ENCODE measurements at places on chromosomes 6 and 20.
A peak's percentile ranks its signal among the peaks of the same experiment; 100 is the strongest.

- DNase-seq = no peak
Measured at GRCh38 chr6:166497087-166497899, 89.2 kb downstream of the RAMACL start.

DNA sequence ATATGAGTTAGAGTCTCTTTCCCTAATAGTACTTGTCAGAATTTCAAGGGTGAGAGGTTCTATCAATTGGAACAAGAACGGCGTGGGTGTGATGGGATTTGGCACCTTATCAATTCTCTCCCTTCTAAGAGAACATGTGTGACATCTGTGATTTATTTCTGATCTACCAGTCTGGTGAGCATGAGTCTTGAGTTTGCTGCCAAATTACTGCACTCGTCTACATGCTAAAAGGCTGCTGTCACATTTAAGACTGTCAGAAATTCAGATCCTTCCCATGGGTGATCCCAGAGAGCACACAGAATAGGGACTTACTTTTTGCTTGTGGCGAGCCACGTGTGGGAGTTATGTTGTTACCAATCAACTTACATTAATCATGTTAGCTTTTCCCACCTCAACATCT lies 370.2 kb upstream of the SASH1 start:
- DNase-seq = no peak

GRCh38 chr20:50331469-50332363 lies 141.1 kb downstream of the CEBPB start:
- DNase-seq = no peak

- no peak for DNase-seq
Measured at GRCh38 chr6:140271759-140272377, 897.4 kb upstream of the CITED2 start.

- no peak for DNase-seq
Measured at GRCh38 chr6:125558907-125559306, 190.5 kb upstream of the HEY2 start.

DNA sequence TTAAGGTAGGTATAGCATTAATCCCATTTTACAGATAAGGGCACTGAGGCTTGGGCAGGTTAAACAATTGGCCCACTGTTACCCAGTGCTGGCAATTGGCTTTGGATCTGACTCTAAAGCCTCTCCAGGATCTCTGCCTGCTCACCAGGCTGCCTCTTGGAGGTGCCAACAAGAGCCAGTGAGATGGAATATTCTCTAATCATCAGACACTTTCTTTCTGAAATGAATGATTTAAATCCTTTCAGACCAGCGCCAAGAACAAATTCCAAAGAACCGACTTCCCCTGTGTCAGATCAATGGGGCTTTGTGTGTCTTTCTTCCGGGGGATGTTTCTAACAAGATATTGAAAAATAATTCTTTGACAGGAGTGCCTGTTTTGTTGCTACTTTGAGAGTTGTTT lies 23.6 kb downstream of the CYP39A1 start:
- DNase-seq = no peak

GRCh38 chr6:151723152-151723551 lies 84.3 kb upstream of the ESR1 start:
- no peak for DNase-seq

DNA sequence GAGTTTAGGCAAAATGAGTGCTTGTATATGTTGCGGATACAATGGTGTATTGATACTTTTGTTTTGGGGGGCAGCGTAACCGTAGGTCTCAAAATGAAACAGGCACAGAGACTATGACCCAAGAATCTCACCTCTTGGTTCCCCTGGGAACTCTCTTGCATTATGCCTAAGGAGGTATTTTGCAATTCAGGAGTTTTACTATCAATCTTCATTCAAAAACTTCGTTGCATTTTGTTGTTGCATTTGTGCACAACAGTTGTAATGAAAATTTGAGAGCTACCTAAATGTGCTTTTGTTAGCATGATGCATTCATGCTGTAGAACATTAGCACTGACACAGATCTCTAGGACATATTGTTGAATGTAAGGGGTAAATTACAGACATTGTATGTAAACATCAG lies 18.2 kb downstream of the VTA1 start:
- no peak for DNase-seq

DNA sequence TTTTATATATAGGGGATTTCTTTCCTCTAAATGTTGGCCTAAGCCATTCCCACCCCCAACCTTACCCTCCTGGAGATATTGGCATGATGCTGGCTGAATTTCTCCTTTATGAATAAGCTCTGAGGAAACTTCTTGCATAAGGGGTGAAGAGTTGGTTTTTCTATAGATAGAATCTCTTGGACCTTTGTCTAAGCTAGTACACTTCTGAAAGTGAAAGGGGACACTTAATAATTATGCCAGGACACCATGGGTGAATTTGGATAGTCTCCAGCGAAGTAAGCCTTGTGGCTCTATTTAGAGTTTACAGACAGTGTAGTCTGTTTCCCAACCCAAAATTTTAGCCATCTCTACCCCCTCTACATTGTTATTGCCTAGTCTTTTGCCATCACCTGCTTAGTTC lies 27.1 kb upstream of the FABP7 start:
- no peak for DNase-seq

DNA sequence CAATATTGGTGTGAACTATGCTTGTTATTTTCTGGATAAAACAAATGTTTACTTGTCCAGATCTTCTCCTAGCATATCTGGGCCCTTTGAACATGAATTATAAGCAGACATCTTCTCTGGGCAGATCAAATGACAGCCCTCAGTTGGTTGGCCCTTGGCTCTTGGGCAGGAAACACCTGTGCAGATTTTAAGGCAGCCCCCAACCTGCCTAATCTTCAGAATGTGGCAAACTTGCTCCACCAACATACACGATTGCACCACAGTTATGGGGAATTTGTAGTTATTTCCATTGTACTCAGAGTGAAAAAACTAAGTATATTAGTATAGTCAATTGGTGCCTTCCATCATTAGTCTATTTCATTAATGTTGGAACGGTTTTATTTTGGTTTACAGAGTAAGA lies 94.9 kb upstream of the KCNK16 start:
- no peak for DNase-seq

DNA sequence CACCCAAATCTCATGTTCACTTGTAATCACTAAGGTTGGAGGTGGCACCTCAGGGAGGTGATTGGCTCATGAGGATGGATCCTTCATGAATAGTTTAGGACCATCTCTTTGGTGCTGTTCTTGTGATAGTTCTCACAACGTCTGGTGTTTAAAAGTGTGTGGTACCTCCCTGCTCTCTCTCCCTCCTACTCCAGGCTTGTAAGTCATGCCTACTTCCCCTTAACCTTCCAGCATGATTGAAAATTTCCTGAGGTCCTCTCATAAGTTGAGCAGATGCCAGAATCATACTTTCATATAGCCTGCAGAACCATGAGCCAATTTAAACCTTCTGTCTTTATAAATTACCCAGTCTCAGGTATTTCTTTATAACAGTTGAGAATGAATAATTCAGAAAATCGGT lies 16.6 kb downstream of the HLA-A start:
- DNase-seq = no peak

GRCh38 chr6:124888581-124889371 lies 73.5 kb upstream of the RNF217 start:
- DNase-seq = no peak

DNA sequence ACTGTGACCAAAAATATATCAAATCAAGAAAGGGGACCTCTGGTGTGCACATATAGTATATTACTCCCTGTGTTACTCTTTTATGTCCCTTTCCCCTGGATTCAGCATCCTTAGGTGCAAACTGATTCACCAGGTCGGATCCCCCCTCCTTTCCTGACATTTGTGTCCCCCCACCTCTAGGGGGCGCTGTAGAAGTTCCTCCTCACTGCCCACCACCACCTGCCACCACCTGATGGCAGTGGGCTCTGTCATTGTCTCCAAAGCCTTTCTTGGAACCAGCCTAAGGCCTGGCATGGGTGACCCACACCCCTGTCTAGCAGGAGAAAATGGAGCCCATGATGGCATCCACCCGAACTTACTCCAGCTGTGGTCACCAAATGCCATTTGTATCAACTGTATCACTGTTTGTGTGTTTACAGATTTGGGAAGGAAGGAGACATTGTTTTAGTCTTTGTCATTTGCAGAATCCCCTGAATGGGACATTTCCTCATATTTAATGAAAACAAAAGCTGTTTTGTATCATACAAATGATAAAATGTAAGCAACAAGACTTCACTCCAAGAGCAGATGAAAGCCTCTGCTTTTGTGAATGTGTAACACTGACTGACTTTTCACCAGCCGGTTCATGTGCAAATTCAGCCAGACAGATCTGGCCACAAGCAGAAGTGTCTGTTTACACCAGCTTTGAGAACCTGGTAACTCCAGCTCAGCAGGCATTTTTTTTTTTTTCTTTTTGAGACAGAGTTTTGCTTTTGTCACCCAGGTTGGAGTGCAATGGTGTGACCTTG lies 66.2 kb downstream of the ARMC2 start:
- peak; percentile 8 for DNase-seq

DNA sequence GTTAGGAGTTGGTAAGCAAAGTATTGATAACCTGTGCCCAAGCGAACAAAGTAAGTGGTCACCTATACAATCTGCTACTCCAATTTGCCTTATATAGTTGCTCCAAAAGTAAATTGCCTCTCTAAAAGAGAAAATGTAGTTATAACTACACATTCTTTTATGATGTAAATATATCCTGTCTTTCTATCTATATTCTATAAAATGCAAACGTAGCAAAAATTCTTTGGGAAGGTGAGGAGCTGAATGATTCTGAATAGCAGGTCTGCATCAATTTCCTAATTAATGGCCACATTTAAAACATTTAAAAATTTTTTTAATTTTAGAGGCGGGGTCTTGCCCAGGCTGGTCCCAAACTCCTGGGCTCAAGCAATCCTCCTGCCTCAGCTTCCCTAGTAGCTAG lies 64.2 kb upstream of the ASIP start:
- DNase-seq = no peak

- no peak for DNase-seq
Measured at GRCh38 chr6:149454346-149454848, 30.4 kb downstream of the ZC3H12D start.

GRCh38 chr20:24629668-24630067 lies 160.2 kb downstream of the SYNDIG1 start:
- DNase-seq = no peak

GRCh38 chr6:127554435-127555006 lies 22.5 kb upstream of the C6orf58 start:
- DNase-seq = no peak

GRCh38 chr6:131914234-131914633 lies 36.9 kb downstream of the CCN2 start:
- DNase-seq = no peak

DNA sequence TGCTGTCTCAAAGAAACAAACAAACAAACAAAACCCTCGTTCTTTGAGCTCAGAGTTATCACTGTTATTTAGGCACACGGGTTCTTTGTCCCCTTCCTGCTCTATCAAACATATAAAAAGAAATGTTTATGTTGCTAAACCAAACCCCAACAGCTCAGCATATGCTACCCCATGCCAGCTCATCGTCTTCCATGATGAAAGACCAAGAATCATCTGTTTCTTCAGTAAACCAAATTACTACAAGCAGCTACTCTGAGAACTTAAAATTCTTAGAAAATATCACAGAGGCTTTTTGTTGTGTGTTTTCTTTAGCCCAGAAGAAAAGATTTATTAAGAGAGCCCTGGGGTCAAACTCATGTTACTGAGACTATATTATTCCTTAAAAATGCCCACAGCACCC lies 4.7 kb downstream of the TRERF1 start:
- DNase-seq = no peak

DNA sequence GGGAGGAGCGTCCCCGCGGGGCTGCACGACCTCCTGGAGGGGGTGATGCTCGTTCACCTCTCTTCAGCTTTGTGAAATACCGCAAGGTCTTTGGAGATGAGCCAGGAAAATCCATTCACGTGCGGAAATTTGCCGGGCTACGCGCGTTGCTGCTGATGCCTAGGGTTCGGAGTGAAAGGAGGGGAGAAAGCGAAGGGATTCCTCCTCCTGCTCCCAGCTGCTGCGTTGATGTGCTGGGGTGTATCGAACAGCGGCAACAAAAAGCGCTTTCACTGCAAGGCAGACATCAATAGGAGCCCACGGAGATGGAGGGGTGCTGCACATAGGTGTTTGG lies 391 bp upstream of the B3GAT2 start:
- DNase-seq = no peak

DNA sequence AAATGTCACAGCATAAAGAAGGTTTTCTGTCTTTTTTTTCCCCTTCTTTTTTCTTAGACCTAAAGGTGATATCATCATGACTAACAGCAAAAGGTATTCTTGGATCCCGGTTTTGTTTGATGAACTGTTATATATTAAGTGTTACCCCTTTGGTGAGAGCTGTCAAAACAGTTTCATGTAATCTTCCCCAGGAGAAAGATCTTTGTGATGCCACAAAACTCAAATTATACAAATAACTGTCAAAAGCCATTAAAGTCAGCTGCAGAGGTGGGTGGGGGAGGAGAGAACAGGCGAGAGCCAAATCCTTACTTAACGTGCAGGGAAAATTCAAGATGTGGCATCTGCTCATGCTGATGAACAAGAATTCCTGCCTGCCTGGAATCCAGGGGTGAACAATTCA lies 258.2 kb downstream of the BMP7 start:
- DNase-seq = no peak

DNA sequence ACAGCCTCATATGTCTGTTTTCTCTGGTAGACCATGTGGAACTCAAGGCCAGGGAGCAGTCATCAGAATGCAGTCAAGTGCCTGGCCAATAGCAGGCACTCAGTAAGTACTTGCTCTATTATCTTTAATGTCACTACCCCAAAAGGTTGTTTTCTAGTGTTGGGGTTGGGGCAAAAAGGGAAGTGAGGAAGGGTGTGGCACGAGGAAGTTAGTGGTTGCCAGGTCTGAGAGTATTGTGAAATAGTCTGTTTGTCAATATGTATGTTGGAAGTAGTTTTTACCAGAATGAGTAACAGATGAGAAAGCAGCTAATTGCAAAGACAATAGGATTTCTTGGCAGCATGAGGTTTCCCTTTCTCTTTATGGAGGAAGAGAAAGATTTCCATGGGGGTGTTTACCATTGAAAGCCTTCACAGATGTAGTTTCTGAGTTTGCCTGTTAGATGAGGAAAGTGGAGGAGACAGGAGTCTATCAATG lies 59.5 kb upstream of the ARMH2 start:
- no peak for DNase-seq

- DNase-seq = no peak
Measured at GRCh38 chr6:38194589-38194988, 375.1 kb downstream of the ZFAND3 start.

GRCh38 chr6:105094133-105094640 lies 85.6 kb downstream of the POPDC3 start:
- DNase-seq = no peak

GRCh38 chr6:33192671-33193602 lies 670 bp upstream of the COL11A2 start:
- peak; percentile 41 for DNase-seq

Data from T-cell (primary cell).